ENCODE measurements at places on chromosomes 4 and X.

DNA sequence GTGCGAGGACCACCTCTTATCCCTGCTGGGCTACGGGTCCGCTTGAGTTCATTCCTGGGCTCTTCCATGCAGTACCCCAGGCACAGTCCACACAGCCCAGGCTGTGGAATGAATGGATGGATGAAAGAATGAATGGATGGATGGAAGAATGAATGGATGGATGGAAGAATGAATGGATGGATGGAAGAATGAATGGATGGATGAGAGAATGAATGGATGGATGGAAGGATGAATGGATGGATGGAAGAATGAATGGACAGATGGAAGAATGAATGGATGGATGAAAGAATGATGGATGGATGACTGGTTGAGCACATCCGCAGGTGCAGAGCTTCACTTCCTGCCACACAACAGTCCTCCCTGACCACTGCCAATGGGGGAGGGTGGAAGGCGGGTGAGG lies 28.2 kb downstream of the ACOX3 start:
- DNase-seq, result no peak

GRCh38 chr4:173529477-173530325 lies at the start of gene HAND2:
Gene HAND2, minus strand, starts transcription at chr4:173530229. Its CDS starts 940 bp downstream, at chr4:173529289.
- no peak for DNase-seq

GRCh38 chrX:2696698-2697215 lies 5.7 kb downstream of the CD99 start:
- DNase-seq, result no peak

DNA sequence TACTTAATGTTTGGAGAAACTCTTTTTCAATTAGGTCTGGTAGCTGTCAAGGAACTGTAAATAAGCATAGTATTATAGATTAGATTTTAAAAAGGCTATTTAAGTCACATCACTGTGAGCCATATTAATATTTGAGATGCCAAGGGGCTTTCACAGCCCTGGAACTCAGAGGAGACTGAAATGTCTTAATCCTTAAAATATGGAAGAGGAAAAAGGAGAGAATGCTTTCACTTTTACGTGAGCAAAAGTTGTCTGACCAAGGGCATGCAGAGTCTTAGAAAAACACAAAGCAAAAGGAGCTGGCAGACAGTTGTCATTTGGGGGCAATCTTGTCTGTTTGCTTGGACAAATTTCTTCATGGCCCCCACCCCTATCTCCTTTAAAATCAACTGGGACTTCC lies 253.2 kb upstream of the IGFBP7 start:
- DNase-seq, result no peak

DNA sequence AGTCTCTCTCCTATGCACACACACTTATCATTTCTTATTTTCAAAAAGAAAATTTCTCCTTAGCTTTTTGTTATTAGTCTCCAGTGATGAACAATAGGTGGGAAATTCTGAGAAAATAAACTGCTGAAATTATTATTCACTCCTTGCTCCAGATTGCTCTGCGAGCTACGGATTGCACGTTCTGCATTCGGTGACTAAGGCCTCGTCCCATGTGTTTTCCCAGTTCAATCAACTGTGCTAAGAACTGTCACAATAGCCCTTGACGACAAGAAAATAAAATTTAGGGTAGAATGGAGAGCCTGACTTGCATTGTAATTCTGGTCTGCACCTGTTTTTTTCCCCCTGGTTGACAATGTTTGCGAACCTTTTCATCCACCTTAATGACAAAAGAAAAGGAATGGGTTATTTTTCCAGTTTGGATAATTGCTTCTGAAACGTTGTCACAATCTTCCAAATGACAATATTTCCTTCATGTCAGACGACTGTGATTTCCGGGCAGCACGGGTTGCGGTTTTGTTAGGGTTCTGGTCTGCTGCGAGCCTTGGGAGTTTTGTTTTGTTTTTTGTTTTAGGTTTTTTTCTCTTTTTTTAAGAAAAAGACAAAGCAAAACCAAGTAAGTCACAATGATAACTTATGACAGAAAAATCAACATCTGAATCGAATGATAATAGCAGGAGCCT lies 124.5 kb upstream of the NOCT start:
- no peak for DNase-seq

DNA sequence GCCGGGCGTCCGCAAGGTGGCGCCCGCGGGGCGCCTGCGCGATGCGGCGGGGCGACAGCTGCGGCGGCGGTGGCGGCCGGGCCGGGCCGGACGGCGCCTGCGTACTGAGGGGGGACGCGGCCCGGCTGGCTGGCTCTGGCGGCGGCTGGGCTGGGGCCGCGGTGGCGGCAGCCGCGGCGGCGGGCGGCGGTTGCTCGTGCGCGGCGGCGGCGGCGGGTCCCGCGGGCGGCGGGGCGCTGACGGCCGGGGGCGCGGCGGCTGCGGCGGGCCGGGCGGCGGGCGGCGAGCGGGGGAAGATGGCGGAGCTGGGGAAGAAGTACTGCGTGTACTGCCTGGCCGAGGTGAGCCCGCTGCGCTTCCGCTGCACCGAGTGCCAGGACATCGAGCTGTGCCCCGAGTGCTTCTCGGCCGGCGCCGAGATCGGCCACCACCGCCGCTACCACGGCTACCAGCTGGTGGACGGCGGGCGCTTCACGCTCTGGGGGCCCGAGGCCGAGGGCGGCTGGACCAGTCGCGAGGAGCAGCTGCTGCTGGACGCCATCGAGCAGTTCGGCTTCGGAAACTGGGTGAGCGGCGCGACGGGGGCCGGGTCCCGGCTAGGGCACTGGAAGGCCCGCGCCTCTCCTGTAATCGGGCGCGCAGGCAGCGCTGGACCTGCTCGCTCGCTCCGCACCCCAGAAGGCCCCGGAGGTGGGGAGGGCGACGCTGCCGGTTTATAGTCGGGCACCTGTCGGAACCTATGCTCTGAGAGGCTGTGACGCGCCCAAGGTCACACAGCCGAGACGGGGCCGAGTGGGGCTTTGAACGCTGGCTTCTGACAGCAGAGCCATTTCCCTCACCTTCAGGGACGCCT lies at the start of gene TADA2B:
Gene TADA2B (plus strand): TSS at position 89 of the 853 bp plus-strand sequence. CDS start 208 bp downstream, at position 297.
- no peak for DNase-seq

DNA sequence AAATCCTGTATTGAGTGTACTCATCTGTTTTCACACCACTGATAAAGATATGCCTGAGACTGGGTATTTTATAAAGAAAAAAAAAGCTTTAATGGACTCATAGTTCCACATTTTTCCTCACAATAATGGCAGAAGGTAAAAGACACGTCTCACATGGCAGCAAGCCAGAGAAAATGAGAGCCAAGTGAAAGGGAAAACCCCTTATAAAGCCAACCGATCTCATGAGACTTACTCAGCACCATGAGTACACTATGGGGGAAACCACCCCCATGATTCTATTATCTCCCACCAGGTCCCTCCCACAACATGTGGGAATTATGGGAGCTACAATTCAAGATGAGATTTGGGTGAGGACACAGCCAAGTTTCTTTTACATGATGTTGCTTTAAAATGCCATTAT lies 171.9 kb downstream of the GALNTL6 start:
- no peak for DNase-seq

DNA sequence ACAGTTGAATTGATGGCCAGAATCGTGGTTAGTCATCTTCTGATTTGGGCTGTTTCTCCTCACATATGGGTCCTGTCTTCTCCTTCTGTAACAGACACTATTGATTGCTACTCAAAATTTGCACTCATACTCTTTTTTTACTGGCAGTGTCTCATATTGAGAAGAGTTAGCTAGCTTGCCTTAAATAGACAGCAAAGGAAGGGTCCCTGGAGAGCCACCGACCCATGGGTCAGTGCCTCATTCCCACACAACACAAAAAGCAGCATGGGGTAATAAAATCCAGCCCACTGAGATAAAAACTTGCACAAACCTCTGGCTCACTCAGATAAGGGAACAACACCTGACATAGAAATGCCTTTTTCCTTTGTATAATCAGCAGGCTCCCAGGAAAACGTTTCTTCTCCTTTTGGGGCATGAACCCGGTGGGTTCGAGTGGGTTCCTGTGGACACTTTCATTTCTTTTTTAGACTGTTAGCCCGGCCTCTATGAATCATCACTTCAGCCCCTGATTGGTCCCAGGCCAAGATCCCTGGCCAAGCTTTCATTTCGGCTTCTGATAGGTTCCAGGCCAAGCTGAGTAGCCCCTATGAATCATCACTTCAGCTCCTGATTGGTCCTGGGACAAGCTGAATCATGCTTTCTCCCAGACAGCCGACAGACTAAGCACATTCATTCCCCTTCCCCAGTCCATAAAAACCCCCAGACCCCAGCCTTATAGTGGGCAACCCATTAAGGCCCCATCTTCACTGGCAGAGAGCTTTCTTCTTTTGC lies 408.1 kb downstream of the DCAF12L2 start:
- DNase-seq, result no peak

DNA sequence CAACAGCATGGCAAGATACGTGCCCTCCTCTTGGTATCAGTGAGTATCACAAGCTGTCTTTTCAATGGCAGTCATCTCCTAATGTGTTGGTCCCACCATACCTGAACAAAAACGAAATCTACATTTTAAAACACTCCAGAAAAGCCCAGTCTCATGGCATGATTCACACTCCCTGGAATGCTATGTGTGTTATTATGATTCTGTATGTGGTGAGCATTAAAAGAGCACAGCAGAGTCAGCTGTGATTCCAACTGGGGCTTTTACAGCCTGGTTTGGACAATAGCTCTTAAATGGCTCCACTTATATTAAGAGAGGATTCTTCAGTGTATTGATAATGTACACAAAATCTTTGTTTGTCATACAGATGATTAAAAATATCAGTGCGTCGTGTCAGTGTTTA lies 274.1 kb upstream of the GK2 start:
- DNase-seq, result no peak

GRCh38 chr4:33709247-33709646 lies 2535.1 kb downstream of the ARAP2 start:
- no peak for DNase-seq

DNA sequence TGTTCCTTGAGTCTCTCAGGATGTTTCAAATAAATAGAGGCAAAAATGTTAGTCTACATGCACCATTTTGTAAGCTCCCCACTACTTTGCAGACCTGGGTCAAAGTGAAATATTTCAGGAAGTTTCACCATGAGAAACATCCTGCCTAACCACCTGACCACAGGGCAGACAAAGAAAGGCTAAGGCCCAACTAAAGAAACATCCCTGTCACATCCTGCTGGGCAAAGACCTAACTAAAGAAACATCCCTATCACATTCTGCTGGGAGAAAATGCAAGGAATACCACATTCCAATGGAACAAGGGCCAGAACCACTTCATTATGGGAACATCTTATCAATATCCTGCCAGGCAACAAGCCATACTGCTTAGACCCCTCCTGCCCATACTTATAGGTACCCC lies 1303.4 kb downstream of the TECRL start:
- no peak for DNase-seq

All from keratinocyte (primary cell).